Fibroblast of lung (primary cell): ENCODE measurements at places on chromosomes 1 and 21. TPM values are rescaled to one million over a fixed set of nuclear protein-coding genes. Genes with fewer than 3 reads are reported as not detected.

The CD52 gene
- 0.51 TPM in 1 of 2 replicates, not detected in the other for total RNA-seq

The OR2T33 gene
- not detected in 2 replicates for total RNA-seq

The UQCRHL gene
- total RNA-seq: 4.4 and 7.8 TPM in 2 replicates

The UBE2U gene
- not detected in 2 replicates for total RNA-seq

The CFHR1 gene
- under 0.01 and 0.50 TPM in 2 replicates for total RNA-seq

The DYNLT5 gene
- under 0.01 and 0.50 TPM in 2 replicates for total RNA-seq

The TYW3 gene
- 15.9 and 16.8 TPM in 2 replicates for total RNA-seq

The TTC24 gene
- total RNA-seq: not detected in 2 replicates

The PTCH2 gene
- total RNA-seq: 0.50 TPM in 1 of 2 replicates, not detected in the other

The CAMK1G gene
- total RNA-seq: 0.77 and 1.7 TPM in 2 replicates

The FCRL5 gene
- not detected in 2 replicates for total RNA-seq

The SPRR2B gene
- not detected in 2 replicates for total RNA-seq

The RUNX3 gene
- total RNA-seq: 0.26 and 0.66 TPM in 2 replicates

The FAM163A gene
- not detected in 2 replicates for total RNA-seq

The HES3 gene
- not detected in 2 replicates for total RNA-seq

The AMY1A gene
- not detected in 2 replicates for total RNA-seq

The TTC39A gene
- total RNA-seq: 0.51 and 1.5 TPM in 2 replicates

The CA6 gene
- not detected in 2 replicates for total RNA-seq

The COL6A2 gene
- 782 and 928 TPM in 2 replicates for total RNA-seq

The PHF13 gene
- total RNA-seq: 12.3 and 13.7 TPM in 2 replicates

The PTGFR gene
- total RNA-seq: 25.7 and 32.7 TPM in 2 replicates

The GMEB1 gene
- total RNA-seq: 5.4 and 6.2 TPM in 2 replicates

The C4BPB gene
- not detected in 2 replicates for total RNA-seq

The HSD3B1 gene
- total RNA-seq: not detected in 2 replicates

The TRIM67 gene
- under 0.01 and 0.17 TPM in 2 replicates for total RNA-seq

The CD84 gene
- total RNA-seq: under 0.01 TPM in 1 of 2 replicates, not detected in the other

The KLF17 gene
- total RNA-seq: under 0.01 and 0.50 TPM in 2 replicates

The KLHDC8A gene
- total RNA-seq: not detected in 2 replicates

The TEKT2 gene
- 0.26 and 0.50 TPM in 2 replicates for total RNA-seq

The S100A7 gene
- total RNA-seq: not detected in 2 replicates

The LAMC2 gene
- total RNA-seq: 0.99 and 2.8 TPM in 2 replicates

The ADGRL4 gene
- total RNA-seq: 3.1 and 5.0 TPM in 2 replicates
